Activated naive CD4-positive, alpha-beta T cell treated with anti-CD3 and anti-CD28 coated beads, Interleukin-2, amount 50 U/mL, for 72 hours (primary cell): ENCODE measurements at places on chromosomes 16 and 17.

DNA sequence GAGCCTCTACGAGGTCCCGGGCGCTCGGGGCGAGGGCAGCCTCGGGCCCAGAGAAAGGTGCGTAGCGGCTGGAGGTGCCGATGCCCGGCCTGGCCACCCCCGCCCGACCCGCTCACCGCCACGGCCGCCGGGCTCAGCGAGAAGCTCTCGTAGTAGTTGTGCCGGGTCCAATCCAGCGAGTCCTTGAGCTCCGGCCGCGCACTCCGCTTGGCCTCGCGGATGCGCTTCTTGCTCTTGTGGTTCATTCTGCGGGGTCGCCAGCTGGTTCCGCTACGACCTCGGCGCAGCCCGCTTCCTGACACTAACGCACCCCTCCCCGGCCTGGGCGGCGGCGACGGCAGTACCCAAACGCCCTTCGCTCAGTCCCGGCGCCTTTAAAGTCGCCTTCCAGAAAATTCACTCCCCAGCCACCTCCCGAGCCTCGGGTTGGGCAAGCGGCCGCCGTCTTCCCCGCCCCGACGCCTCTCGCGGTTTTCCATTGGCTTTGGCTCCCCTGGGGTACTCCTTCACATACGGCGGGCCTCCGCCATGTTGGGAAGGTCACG lies at the start of gene JMJD6:
JMJD6 (minus strand) TSS at position 376 of the 545 bp plus-strand sequence; CDS start at position 245, 131 bp downstream.
- peak; percentile 94 for DNase-seq

- no peak for DNase-seq
These were observed 11.3 kb upstream of the RPL13 start for GRCh38 chr16:89549007-89549700.

- no peak for DNase-seq
These were observed 18.5 kb downstream of the CYTH1 start for GRCh38 chr17:78763561-78763960.

DNA sequence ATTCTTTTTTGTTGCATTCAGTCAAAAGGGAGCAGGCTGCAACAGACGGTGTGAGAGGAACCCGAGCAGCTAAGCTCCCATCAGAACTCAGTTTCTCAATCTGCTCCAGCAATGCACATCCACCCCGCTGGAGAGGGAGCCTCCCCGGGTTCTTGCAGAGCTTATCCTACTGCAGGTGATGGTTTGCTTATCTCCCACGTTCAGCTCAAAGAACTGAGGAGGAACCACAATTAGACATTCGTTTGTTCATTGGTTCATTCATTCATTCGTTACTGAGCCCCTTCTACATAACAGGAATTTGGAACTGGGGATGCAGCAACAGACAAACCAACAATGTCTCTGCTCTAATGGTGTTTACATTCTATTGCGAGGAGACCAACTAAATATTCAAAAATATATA lies 22.2 kb upstream of the ALOX15 start:
- no peak for DNase-seq

DNA sequence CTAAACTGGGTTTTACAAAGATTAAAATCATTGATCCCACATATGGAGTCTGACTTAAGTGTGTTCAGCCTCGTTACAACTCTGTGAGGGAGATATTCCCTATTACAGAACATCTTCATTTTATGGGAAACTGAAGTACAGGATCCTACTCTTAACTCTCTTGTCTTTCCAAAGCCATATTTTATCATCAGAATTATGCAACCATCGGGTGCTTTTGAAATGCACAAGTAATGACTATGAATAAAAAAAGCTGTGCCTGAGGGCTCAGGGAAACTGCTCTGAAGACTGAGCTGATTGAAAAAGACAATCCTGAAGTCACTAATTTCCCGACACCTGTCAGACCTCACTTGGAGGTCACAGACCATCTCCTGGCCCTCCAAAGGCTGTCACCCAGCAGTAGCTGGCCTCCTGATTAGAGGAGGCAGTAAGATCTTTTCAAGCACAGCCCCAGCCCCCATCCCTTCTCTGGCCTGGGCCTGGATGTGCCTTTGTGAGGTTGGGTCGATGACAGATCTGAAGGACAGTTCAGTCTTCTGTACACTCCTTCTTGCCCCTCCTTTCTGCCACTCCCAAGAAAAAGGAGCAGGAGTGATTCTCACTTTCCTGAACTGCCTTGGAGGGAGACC lies 5.6 kb downstream of the AKAP1 start:
- no peak for DNase-seq

- no peak for DNase-seq
These were observed 6.1 kb downstream of the CEP112 start for GRCh38 chr17:66185862-66186261.

DNA sequence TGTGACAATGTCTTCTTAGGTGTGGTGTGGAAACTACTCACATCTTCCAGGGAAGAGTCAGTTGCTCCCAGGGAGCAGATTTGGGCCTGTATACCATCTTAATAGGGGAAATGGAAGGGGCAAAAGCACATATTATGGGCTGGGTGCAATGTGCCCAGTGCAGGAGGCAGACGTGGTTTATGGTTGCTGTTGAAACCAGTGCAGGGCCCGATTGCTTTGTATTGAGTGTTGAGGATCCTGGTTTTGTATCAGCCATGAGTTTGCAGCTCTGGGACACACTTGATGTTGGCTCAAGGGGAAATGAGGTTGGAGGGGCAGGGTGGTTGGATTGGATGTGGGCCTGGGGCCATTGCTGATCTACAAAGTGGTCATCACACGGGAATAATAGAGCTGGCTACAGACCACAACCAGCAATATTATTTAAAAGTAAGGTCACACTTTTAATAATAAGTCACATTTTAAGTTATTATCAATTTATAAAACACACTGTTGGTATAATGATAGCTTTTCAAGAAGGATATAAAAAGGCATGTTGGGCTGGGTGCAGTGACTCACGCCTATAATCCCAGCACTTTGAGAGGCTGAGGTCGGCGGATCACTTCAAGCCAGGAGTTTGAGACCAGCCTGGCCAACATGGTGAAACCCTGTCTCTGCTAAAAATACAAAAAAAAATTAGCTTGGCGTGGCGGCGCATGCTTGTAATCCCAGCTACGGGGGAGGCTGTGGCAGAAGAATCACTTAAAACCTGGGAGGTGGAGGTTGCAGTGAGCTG lies 302.4 kb downstream of the SEC14L1 start:
- DNase-seq: no peak

- peak; percentile 30 for DNase-seq
These were observed 114.8 kb upstream of the NOL11 start for GRCh38 chr17:67602974-67603373.

GRCh38 chr17:37662353-37662752 lies 19.1 kb upstream of the DDX52 start:
- no peak for DNase-seq

GRCh38 chr16:31292704-31293103 lies 32.9 kb downstream of the ITGAM start:
- DNase-seq: no peak

DNA sequence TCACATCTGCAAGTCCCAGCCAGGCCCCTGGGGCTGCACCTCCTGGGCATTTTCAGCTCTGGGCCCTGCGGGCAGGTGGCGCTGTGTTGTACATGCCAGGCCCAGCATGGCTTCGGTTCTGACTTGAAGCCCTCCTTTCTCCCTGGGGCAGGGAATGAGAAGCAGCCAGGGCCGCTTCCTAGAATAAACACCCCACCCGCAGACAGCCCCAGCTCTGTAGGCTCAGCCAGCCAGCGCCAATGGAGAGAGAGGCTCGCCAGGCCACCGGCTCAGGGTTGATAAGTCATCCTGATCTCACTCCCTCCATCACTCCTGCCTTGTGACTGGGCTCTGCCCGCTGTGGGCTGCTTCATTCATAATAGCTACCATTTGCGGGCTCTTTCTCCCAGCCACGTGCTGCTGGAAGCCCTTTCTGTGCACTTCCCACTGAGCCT lies 6.0 kb upstream of the GLIS2 start:
- peak; percentile 69 for DNase-seq

- DNase-seq: no peak
These were observed 639.1 kb downstream of the MAF start for GRCh38 chr16:78961464-78961863.

- DNase-seq: no peak
These were observed 17.4 kb downstream of the RNF43 start for GRCh38 chr17:58399974-58400373.
